Spleen (tissue), 13 donors: ENCODE measurements at places on chromosomes 12 and 14. TPM values are rescaled to one million over a fixed set of nuclear protein-coding genes. Genes with fewer than 3 reads are reported as not detected.

DNA sequence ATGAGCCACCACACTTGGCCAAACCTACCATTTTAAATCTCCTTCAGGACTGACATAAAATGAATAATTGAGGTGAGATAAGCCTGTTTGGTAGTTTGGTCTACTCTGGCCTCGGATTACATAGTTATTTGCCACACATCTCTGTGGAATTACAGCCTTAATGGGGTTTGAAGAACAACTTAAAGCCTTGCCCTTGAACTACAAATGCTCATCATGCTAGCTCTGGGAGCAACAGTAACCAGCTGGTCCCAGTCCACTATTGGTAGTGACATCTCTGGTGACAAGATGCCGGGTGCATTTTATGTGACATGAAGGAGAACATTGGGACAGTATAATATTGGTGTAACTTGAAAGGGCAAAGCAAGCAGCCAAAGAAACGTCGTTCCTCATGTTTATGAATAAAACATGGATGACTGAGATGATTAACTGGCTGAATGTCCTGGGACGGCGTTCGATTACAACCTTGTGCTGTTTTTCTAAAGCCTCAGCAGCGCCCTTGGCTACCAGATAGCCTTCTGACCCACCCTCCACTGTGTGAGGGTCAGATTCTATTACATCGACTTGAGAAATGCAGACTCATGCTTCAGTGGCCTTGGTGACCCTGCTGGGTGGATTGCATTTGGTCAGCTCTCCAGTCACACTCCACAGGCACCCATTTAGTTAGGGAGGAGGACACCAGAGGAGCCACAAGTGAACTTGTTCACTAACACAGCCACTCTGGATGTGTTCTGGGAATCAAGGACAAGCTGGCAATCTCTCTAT is 41.5 kb downstream of the BEST3 start:
- peak overlapping the region; percentile 59 for H3K27ac ChIP-seq
- no peaks in the 10 kb centered on the region for H3K27me3 ChIP-seq
- H3K4me1 ChIP-seq = no peaks in the 10 kb centered on the region
- DNase-seq = no peak

DNA sequence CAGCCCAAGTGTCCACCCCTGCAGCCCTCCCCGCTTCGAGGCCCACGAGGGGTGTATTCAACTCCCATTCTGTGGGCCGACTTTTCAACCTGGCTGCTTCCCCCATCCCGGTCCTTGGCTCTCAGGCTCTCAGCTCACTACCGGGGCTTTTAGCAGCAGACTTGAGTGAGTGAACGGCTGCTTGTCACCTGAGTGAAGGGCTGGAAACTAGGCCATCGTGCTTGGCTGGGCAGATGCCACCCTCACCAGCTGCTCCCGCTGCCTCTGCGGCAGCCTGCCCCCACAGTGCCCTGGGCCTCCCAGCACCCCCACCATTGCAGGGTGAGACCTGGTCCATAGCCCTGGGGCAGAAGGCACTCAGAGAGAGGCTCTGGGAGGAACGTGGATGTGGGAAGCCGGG is 59.9 kb downstream of the SLC6A12 start:
- no peaks in the 10 kb centered on the region for H3K27me3 ChIP-seq
- H3K27ac ChIP-seq = no peak overlapping the region
- no peaks in the 10 kb centered on the region for H3K36me3 ChIP-seq
- DNase-seq = no peak

- H3K27me3 ChIP-seq = no peaks in the 10 kb centered on the region
- H3K4me1 ChIP-seq = peaks cover 42% of the 10 kb centered on the region
- no peak overlapping the region for H3K4me3 ChIP-seq
- no peak for DNase-seq
- H3K36me3 ChIP-seq = peaks cover 6% of the 10 kb centered on the region
- no peak overlapping the region for H3K27ac ChIP-seq
Observed at GRCh38 chr14:100381395-100382105, 58.4 kb downstream of the SLC25A47 start.

- no peaks in the 10 kb centered on the region for H3K27me3 ChIP-seq
- no peaks in the 10 kb centered on the region for H3K36me3 ChIP-seq
Observed at GRCh38 chr12:8823565-8824300, 1.3 kb downstream of the A2ML1 start.

DNA sequence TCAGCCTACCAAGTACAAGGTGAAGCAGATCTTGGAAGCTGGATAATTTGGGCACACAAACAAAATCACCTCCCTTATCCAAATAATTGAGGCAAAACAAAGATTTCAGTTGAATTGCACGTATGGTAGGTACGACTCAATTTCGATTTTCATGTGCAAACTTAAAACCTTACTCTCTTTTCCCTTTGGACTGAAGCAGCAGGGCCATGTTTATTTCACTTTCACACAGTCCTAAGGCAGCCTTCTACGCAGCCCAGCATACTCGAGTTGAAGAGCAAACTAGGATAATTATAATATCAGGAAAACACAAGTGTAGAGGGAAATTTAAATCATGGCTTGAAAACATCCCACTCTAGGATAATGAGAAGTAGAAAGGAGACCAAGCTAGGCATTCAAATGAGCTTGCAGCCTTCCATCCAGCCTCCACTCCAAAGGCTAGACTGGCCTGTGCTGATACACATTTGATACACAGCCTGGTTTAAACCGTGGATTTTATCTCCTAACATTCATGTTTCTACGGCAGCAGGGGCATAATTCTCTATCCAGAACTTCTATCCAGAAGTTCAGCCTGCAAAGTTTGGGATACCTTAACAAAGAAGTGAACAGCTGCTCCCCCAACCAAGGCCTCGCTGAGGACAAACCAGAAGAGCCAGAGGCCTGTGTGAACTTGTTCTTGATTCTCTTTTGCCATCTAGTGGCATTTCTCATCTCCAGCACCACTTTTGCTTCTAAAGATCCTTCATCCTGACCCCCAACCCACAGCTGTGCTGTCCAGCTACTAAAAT is 2.4 kb upstream of the RNASE7 start:
- no peaks in the 10 kb centered on the region for H3K27me3 ChIP-seq
- peak; percentile 58 for DNase-seq
- peak overlapping the region; percentile 76 for H3K27ac ChIP-seq
- no peak overlapping the region for H3K4me3 ChIP-seq
- H3K36me3 ChIP-seq = no peaks in the 10 kb centered on the region

- no peak for DNase-seq
- H3K36me3 ChIP-seq = no peaks in the 10 kb centered on the region
- H3K27me3 ChIP-seq = no peaks in the 10 kb centered on the region
- no peak overlapping the region for H3K27ac ChIP-seq
Observed at GRCh38 chr12:109795023-109795422, 38.2 kb downstream of the TRPV4 start.

DNA sequence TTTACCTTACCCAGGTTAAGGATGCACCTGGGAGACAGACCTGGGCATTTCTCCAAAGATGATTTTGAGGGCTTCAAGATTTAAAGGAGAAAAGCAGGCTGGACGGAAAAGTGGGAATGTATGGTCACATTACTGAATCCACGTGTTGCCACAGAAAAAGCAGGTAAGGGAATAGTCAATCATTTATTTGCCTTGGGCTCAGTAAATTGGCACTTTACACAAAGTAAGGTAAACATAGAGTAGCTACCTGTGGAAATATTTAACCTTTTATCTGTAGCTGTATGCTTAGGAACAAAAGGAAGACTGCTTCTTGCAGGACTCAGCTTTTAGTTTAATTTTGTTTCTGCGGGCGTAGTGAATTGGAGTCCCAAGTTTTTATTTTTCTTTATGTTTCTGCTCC is 153.3 kb downstream of the SLCO1B3 start:
- no peak for DNase-seq
- no peak overlapping the region for H3K4me3 ChIP-seq
- H3K27me3 ChIP-seq = no peaks in the 10 kb centered on the region
- no peaks in the 10 kb centered on the region for H3K4me1 ChIP-seq
- H3K36me3 ChIP-seq = no peaks in the 10 kb centered on the region

- H3K27me3 ChIP-seq = no peaks in the 10 kb centered on the region
- peaks cover 4% of the 10 kb centered on the region for H3K4me1 ChIP-seq
- no peak for DNase-seq
- no peak overlapping the region for H3K27ac ChIP-seq
- H3K4me3 ChIP-seq = no peak overlapping the region
- no peaks in the 10 kb centered on the region for H3K36me3 ChIP-seq
Observed at GRCh38 chr12:89073659-89074058, 278.6 kb downstream of the DUSP6 start.

GRCh38 chr14:59187802-59188460 is 536 bp upstream of the DAAM1 start:
- peak overlapping the region; percentile 84 for H3K4me3 ChIP-seq
- peaks cover 6% of the 10 kb centered on the region for H3K27me3 ChIP-seq
- H3K36me3 ChIP-seq = no peaks in the 10 kb centered on the region
- peak overlapping the region; percentile 86 for H3K27ac ChIP-seq
- peaks cover 8% of the 10 kb centered on the region for H3K4me1 ChIP-seq

DNA sequence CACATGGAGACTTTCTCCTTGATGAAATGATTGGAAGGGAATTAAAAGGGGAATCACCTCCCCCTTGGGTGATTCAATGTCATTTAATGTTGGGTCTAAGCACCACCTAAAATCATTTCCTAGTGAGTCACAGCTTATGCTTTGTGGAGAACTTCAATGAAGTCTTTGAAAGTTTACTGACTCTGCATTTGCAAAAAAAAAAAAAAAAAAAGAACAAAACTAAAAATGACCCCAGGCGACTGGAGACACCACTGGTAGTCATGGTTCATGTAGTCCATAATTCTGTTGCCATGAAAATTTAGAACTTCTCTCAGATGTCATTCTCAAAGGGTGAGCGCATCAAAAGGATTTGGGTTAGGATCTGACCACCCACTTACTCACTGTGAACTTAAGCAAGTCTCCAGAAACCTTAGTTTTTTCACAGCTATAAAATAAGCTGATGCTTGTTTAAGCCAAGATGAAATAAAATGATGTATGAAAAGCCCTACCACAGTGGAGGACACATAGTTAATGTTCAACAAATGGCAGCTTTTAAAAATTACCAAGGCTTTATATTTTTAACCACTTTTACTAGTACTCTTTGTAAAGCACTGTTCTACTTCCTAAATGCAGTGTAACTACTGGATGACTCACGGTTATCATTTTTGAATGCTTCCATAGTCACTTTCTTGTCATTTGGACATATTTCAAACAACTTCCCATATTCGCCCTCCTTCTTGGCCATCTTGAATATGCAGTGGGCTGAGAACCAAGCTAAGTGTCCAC is 18.1 kb upstream of the KSR2 start:
- H3K4me3 ChIP-seq = no peak overlapping the region
- no peaks in the 10 kb centered on the region for H3K4me1 ChIP-seq
- no peaks in the 10 kb centered on the region for H3K27me3 ChIP-seq
- no peak for DNase-seq
- no peak overlapping the region for H3K27ac ChIP-seq
- no peaks in the 10 kb centered on the region for H3K36me3 ChIP-seq

DNA sequence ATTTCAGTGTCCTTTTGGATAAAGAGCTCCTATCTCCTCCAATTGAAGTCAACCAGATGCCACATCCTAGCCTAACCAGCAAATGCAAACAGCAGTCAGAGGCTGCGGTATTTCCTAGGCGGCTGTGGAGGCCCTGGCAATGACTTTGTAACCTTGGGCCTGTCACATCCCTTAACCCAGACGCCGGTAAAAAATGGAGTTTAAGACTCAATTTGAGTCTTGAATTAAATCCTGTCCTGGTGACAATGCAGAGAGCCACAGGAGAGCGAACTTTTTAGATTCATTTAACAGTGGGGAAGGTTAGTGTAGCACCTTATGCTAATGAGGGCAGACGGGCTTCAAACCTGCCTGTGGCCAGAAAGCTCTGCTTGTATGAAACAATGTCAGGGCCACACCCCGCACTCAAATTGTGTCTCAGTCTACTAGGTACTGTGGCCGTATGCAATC is 1.3 kb downstream of the C12orf75 start:
- H3K36me3 ChIP-seq = no peaks in the 10 kb centered on the region
- DNase-seq = no peak
- H3K4me3 ChIP-seq = no peak overlapping the region
- H3K27ac ChIP-seq = peak overlapping the region; percentile 90
- no peaks in the 10 kb centered on the region for H3K27me3 ChIP-seq

DNA sequence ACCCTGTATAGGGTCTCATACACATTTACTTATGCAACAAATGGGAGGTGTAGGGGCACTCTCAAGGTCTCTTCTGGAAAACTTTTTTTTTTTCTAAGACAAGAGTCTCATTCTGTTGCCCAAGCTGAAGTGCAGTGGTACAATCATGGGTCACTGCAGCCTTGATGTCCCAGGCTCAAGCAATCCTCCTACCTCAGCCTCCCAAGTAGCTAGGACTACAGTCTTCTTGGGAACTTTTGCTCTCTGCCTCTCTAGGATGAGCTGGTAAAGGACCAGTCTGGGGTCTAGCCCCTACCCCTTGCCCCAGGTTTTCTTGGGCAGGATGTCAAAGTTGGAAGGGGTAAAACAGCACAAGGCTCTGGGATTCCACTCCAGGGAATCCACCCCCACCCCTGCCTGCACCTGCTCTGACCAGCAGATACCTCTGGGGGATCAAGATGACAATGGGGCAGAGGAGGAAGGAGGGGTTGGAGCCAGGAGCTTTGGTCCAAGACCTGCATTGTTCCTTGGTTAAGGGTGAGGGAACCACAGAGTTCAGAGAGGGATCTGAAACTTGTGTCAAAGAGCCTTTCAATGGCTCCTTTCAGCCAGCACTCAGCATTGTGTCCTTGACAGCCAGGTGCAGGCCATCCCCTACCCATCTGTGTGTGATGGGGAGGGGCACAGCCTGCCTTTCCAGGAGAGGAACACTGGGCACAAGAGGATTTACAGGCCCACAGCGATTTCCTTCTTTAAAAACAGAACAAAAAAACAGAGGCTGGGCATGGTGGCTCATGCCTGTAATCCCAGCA is 12.2 kb downstream of the CTDSP2 start:
- peaks cover 100% of the 10 kb centered on the region for H3K4me1 ChIP-seq
- peaks cover 12% of the 10 kb centered on the region for H3K36me3 ChIP-seq
- peak overlapping the region; percentile 73 for H3K27ac ChIP-seq
- no peak for DNase-seq

GRCh38 chr12:44053549-44054127 is 217.8 kb downstream of the TMEM117 start:
- no peaks in the 10 kb centered on the region for H3K27me3 ChIP-seq
- no peaks in the 10 kb centered on the region for H3K4me1 ChIP-seq
- no peaks in the 10 kb centered on the region for H3K36me3 ChIP-seq
- no peak overlapping the region for H3K27ac ChIP-seq

- H3K36me3 ChIP-seq = no peaks in the 10 kb centered on the region
- DNase-seq = peak; percentile 74
- H3K4me3 ChIP-seq = peak within 1 kb of the TSS; percentile 36
- H3K27me3 ChIP-seq = peaks cover 46% of the 10 kb centered on the region
Observed at GRCh38 chr12:72272091-72272661, at the start of gene TRHDE. TSS of gene TRHDE (plus strand) at chr12:72272370. CDS start at chr12:72272644, 274 bp downstream.

DNA sequence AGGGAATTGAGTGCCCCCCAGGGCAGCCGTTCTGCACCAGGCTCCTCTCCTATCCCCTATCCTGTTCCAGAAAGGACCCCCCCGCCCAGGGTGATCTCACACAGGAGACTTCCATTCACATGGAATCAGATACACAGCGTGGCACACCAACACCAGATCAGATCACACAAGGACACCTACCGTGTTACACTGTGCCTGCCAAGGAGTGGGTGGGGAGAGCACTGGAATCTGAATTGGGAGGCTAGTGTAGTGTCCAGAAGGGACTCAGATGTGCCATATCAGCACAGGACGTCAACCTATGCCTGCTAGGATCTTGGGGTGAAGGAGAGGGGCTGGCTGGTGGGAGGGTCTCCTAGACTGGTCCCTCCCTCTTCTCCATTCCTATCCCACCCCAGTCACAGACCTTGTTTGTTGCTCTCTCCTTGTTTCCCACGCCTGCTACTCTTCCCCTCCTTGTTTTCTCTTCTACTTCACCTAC is 2.3 kb downstream of the PTMS start:
- H3K4me3 ChIP-seq = peak overlapping the region; percentile 75
- peaks cover 9% of the 10 kb centered on the region for H3K36me3 ChIP-seq
- H3K4me1 ChIP-seq = peaks cover 77% of the 10 kb centered on the region

NOS1 gene
- 0.22 TPM for total RNA-seq

KRT72 gene
- 2.2 TPM for total RNA-seq

ANO2 gene
- 15.7 TPM for total RNA-seq

TOX4 gene
- 49.8 TPM for total RNA-seq
